ENCODE measurements at places on chromosomes 12 and 14.

DNA sequence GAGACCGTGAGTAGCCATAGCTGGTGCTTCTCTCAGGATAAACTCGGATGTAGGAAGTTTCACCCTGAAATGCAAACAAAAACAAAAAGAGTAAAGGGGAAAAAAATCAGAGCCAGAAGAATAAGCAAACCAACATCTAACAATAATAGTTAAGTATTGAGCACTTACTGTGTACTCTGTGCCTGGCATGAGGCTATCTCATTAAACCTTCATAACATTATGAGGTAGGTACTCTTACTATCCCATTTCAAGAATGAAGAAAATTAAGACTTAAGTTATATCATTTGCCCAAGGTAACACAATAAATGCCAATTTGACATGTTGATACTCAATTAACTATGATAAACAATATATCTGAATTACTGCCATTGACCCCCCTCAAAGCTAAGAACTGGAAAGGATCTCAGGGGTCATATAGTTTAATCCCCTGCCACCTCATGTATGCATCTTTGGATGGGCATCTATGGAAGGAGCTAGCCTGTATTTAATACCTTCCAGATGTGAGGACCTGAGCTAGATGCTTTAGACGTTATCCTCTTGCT, 7.4 kb downstream of the SRSF9 start:
- DNase-seq = no peak

- DNase-seq = peak; percentile 49
Observed at GRCh38 chr12:62865937-62866336, 69.0 kb downstream of the PPM1H start.

DNA sequence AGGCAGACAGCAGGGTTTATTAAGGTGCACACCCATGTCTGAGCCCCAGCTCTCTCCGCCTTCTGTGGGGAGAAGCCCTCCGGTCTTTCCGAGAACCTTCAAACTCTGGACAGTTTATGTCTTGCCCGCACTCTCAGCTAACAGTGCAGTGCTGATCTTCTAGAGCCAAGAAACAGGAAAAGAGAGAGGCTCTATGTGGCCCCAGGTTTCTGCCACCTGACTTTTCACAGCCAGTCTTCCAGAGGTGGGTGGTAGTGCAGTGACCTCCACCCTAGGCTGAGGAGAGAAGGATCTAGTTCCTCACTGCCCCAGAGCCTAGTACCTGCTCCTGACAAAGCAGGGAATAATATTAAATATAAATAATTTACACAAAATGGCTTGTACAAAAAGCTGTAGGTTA, 4.0 kb upstream of the SLC22A17 start:
- DNase-seq = no peak

GRCh38 chr12:15196678-15197505, 24.3 kb downstream of the RERG start:
- DNase-seq = no peak

DNA sequence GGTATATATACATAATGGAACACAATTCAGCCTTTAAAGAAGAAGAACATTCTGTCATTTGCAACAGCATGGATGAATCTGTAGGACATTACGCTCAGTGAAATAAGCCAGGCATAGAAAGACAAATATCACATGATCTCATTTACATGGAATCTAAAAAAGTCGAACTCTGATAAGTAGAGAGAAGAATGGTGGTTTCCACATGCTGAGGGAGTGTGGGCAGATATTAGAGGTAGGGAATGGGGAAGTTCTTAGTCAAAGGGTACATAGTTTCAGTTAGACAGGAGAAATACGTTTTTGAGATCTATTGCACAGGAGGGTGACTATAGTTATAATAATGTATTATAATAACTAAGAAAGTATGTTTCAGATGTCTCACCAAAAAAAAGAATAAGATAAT, 71.4 kb downstream of the ADAMTS20 start:
- DNase-seq = no peak

DNA sequence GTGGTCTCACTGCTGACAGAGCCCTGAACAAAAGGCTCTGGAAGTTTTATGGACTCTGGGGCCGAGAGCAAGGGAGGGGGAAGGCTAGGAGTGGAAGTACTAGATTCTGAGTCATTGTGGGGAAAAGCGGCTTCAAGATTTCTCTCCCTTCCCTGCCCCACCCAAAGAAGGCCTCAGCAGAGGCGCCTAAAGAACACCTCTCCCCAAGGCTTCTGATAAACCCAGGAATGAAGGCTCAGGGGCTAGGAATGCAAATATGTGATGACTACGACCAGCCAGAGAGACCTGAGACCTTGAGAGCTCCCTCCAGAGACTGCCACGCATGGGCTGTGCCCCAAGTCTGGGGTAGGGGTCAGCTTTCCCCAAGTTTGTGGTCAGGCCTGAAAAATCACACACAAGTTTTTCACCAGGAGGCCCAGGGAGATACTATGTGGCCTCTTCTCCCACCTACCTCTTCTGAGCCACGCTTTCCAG, 130.7 kb upstream of the HIF1A start:
- peak; percentile 99 for DNase-seq

DNA sequence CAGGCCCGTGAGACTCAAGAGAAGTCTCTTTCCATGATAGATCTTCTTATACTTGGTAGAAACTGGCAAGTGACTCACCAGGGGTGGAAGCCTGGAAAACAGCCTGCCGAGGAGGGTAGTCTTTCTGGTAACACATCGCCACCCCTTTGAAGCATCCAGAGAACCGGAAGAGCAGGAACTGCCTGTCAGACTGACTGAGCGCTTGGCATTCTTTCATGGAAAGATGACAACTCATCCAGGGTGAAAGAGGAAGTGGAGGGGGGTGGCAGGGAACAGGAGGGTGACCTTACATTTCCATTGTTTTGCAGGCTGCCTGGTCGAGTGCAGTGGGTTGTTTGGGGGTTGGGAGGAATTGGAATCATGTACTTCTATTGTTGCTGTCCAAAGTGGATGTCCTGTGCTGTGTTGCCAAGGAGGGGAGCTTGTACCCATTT, 34.5 kb downstream of the PRKCH start:
- peak; percentile 52 for DNase-seq

- no peak for DNase-seq
Observed at GRCh38 chr12:32454866-32455265, 55.5 kb downstream of the FGD4 start.

GRCh38 chr12:111754671-111755070, 12.1 kb upstream of the ALDH2 start:
- no peak for DNase-seq

DNA sequence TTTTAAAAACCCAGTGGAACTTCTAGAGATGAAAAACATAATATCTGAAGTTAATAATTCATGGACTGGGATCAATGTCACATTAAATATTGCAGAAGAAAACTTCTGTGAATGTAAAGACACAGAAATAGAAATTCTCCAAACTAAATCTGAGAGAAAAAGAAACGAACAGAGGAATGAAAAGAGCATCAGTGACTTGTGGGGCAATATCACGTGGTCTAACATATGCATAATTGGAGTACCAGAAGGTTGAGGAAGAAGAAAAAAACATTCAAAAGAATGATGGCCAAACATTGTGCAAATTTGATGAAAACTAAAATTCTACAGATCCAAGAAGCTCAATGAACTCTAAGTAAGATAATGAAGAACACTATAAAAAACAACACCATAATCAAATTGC, 130.8 kb downstream of the EFCAB11 start:
- no peak for DNase-seq

GRCh38 chr14:67943947-67944346, 124.4 kb downstream of the RAD51B start:
- DNase-seq = peak; percentile 90

DNA sequence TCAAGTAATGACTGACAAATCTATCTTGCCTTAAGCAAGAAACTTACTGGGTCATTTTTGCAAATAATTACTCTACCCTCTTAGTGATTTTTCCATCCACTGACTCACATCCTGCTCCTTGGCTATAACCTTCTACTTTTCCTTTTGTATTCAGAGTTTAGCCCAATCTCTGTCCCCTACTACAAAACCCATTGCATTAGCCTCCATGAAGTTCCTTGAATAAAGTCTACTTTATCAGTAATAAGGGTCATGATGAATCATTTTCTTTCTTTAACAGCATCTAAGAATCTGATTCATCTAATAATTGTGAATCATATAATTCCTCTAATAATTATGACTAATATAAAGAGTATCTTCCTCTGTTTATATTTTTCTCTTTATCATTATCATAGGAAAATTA, 132.6 kb downstream of the NTS start:
- DNase-seq = no peak

- DNase-seq = no peak
Observed at GRCh38 chr14:91731986-91732385, at the start of gene CATSPERB. TSS of gene CATSPERB (minus strand) at chr14:91732086. CDS start at chr14:91729479, 2,607 bp downstream.

DNA sequence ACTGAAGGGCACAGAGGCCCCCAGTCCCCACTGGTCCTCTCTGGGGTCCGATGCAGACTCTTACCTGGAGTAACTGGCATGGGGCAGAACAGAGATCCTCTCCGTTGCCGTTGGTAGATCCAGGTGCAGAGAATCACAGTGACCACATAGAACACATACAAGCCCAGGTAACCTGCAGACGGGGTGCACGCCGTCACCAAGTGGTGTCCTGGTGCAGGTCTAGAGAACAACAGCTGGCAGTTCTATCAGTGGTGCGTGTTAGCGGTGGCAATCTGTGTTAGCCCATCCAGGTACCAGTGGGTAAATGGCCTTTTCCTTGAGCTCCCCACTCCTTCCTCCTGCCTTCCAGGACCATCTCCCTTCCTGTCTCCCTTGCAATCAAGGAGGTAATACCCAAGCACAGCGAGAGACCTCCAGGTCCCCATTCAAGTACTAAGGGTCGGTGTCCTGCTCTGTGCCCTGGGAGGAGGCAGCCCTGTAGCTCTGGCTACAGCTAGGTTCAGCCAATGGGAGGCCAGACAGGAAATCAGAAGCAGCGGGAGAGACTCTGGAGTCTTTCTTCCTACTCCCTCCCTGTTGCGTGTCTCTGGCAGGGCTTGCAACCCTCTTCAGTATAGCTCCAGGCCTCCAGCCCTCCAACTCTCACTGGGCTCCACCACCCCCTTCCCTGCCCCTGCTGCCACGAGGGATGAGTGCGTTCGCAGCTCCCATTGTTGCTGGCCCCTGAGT, 15.8 kb downstream of the SLC8B1 start:
- DNase-seq = no peak

GRCh38 chr12:61272441-61272840, 987.8 kb upstream of the USP15 start:
- no peak for DNase-seq

- no peak for DNase-seq
Observed at GRCh38 chr12:47870175-47870781, 34.5 kb downstream of the VDR start.

All from iris pigment epithelial cell (primary cell).